Stimulated activated CD4-positive, alpha-beta T cell treated with anti-CD3 and anti-CD28 coated beads, TNF-alpha, amount 100 ng/mL, for 24 hours (primary cell): ENCODE measurements at places on chromosomes 6 and 20.
A peak's percentile ranks its signal among the peaks of the same experiment; 100 is the strongest.

GRCh38 chr6:155185544-155185943 is 78.3 kb upstream of the CLDN20 start:
- DNase-seq: no peak

DNA sequence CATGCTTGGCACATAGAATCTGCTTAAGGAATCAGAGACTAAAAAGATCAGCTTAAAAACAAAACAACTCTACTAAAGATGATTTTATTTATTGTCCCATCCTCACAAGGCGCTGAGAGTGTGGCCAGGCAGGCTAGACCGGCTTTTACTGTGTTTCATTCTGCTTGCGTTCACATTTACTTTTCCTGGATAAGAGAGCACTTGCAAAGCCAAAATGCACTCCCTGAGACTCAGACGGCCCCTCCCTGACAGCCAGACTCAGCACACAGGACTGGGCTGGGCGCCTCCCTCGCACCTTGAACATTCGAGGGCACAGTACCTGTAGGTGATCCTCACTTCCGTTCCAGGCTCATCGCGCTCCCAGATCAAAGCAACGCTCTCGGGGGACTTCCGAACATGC is 10.2 kb downstream of the ACSS1 start:
- no peak for DNase-seq

DNA sequence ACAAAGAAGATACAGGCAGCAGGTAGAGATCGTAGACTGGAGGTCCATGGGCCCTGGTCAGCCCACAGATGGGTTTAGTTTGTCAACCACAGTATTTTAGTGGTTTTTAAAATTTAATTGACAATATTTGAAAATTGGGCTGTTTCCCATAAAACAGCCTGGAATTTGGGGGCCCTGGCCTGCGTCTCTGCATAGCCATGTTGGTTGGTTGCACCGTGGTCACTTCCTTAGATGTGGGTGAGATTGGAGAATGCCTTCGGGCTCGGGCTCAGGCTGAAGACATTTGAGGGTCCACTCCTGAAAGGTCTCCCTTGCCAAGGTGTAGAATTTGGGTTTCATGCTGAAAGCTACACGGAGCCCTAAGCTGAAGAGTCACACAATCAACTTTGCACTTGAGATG is 7.7 kb downstream of the DUSP22 start:
- no peak for DNase-seq

GRCh38 chr6:47780510-47781356 is 1.1 kb upstream of the OPN5 start:
- DNase-seq: peak; percentile 3

GRCh38 chr20:54305421-54305820 is 97.5 kb downstream of the PFDN4 start:
- DNase-seq: no peak

- no peak for DNase-seq
These were observed 9.2 kb upstream of the SDCBP2 start for GRCh38 chr20:1338096-1338495.

DNA sequence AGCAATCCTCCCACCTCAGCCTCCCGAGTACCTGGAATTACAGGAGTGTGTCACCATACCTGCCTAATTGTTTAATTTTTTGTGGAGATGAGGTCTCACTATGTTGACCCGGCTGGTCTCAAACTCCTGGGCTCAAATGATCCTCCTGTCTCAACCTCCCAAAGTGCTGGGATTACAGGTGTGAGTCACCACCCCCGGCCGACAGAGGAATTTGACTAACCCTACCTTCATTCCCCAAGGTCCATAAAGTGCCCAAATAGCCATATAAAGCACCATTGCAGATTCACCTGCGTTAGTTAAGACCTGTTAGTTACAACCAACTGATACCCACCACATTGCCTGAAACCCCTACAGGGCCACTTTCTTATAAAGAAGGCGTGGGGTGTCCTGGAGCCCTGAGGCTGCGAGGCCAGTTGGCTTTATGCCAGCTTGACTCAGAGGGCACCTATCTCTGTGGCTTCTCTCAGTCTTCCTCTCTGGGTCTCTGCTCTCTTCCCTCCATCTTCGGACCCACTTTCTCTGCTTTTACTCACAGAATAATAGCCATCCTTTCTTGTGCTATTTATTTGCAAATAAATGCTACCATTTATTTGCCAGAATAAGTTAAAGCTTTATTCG is 65.6 kb downstream of the SLC2A10 start:
- DNase-seq: no peak

GRCh38 chr6:87731080-87731479 is 29.0 kb upstream of the AKIRIN2 start:
- DNase-seq: no peak

- DNase-seq: no peak
These were observed 299.7 kb downstream of the PLCB1 start for GRCh38 chr20:8431538-8432434.

DNA sequence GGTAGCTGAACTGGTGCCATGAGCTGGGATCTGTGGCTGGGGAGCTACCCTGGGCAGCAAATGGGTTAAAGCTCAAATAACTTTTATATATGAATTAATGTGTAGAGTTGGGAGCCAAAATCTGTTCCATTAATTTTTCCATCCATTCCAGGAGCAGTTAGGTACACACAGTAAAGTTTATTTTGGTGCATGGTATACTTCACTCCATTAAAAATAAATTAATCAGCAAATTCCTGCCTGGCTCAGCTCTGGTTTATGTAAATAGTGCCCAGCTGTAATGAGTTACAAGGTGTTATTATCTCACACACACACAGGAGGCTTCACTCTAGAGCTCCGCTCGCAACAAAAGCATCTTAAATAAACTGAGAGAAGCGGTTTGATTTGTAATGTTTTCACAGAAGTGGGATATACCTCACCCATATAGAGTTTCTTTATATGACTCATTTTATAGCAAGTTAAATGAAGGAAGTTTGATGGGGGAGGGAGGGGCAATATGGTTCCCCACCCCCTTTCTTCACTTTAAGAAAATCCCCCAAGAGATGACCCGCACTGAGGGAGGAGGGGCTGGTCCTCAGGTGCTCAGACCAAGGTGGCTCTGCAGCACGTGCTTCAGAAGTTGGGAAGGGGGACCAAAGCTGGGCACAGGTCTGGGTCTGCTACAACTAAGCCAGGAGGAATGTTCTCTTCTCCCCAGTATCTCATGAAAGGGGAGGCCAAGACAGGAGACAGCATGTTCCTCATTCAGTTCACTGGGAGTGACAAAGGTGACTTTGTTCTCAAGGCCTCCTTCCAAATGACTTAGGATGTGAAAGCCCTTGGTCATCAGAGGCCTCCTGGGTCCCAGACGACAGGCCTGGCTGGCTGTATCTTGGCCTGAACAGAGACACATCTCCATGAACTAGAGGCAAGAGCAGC is 10.5 kb upstream of the FAM83C start:
- DNase-seq: no peak

- no peak for DNase-seq
These were observed 447.0 kb downstream of the PLCB1 start for GRCh38 chr20:8579035-8579434.

GRCh38 chr6:24899997-24900325 is 35.8 kb downstream of the RIPOR2 start:
- DNase-seq: peak; percentile 46

GRCh38 chr20:39874049-39874893 is 814.8 kb downstream of the MAFB start:
- no peak for DNase-seq

DNA sequence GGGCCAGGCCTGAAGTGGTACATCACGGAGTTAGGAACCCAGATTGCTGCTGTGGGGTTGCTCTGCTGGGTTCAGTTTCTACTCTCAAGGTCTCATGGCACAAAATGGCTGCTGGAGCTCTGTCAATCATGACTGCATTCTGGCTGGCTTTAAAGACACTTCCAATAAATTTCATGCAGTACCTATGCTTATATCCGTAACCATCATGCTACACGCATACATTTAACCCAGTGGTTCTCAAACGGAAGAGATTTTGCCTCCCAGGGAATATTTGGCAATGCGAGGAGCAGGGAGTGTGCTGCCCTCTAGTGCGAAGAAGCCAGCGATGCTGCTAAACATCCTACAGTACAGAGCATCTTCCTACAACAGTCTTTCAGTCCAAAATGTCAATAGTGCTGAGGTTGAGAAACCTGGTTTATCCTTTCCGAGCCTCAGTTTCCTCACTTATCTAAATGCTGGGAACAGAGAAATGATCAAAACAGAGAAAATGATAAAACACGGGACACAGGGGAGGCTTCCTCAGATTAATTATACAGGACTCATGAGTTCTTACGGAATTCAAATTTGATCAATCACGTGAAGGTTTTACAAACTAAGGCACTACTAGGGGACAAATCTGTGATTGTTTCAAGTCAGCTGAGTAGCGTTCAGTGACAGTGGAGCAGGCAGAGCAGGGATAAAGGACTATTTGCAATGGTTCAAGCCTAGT is 9.6 kb upstream of the SLC2A10 start:
- DNase-seq: no peak

DNA sequence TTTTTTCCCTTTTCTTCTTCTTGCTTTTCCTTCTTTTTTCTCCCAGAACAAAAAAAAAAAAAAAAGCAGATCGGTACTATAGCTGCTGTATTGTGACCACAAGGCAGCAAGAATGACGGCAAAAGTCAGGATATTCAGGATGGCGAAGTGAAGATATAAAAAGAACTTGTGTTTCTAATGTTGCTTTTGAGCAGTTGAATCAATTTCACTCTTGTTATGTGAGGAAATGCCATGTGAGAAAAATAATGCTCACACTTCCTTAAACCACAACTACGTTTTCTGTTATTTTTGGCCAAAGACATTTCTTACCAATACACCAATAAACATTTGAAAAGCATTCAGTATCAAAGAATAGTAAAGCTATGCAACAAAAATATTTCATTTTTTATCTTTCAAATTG is 510.5 kb downstream of the HACE1 start:
- DNase-seq: no peak

DNA sequence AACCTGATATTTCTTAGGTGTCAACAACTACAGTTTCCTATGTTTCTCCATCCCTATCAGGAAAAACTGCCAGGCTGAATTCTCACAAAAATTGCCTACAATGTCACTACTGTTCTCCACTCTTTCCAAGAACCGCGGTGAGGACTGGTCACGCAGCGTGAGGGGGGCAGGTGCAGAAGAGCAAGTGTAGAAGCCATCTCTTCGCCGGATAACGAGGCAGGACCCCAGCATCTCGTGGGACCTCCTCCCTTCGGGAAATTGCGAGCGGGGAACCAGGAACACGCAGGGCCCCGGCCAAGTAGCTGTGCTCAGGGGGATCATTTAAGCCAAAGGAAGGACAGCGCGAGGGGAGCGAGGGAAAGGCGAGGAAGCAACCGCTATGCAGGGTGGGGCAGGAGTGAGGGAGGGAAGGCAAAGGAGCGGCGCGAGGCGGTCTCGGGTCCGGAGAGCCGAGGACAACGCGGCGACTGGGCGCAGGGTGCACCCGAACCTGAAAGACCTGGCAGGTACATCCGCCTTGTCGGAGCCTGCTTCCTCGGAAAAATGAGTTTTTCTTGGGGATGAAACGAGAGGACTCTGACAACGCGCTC is 559 bp downstream of the APMAP start:
- peak; percentile 21 for DNase-seq

GRCh38 chr6:117951783-117952182 is 44.7 kb downstream of the SLC35F1 start:
- DNase-seq: no peak

DNA sequence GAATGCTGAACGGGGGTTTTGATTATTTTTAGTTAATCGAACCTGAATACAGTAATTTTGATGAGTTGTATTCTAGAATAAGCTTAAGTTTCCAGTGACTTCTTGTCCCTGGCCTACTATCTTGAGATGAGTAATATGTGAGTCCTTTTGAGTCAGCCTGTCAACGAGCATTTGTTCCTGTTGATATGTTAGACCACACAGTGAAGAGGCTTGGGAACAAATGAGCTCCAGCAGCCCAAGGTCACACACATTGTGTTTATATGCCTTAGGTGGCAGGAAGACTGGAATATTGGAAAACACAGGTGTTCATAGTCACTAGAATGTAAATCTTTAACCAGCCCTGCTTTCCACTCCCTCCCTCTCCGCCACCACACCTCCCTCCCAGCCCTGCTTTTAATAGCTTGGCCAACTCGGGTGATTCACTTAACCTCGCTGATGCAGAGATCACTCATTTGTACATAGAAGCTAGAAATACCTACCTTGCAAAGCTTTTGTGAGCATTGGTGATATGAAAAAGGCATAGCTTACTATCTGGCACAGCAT is 9.1 kb downstream of the SMPDL3A start:
- no peak for DNase-seq

GRCh38 chr6:168113226-168113625 is 34.2 kb upstream of the FRMD1 start:
- no peak for DNase-seq

- no peak for DNase-seq
These were observed 31.1 kb upstream of the SSTR4 start for GRCh38 chr20:23003881-23004460.

DNA sequence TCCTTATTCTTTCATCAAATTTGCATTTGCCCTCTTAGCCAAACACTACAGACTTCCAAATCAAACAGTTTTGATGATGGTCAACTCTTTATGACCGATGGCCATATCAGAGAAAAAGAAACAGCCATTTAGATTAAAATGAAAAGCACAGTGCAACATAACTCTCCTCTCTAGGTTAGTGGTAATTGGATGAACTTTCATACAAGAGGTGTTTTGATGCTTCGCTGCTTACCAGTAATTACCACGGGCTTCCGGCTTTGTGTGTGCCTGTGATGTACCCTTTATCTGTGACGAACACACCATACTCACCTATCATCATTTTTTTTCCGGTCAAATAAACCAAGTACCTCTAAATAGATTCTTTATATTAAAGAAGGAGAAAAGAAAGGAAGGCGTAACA is 181.8 kb downstream of the FOXA2 start:
- no peak for DNase-seq

DNA sequence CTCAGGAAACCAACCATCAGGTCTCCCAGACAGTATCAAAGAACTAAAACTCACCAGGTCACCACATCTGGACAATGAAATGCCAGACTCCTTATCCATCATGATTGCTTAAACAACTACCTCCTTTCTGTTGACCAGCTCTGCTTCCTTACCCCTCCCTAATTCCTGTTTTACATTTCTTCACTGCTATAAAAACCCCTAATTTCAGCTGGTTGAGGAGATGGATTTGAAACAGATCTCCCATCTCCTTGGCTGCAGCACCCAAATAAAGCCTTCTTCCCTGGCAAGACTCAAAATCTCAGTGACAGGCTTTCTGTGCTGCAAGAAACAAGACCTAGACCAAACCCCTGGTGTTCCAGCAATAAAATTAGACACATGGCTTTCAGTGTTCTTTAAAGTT is 40.3 kb downstream of the MYLK4 start:
- DNase-seq: no peak

DNA sequence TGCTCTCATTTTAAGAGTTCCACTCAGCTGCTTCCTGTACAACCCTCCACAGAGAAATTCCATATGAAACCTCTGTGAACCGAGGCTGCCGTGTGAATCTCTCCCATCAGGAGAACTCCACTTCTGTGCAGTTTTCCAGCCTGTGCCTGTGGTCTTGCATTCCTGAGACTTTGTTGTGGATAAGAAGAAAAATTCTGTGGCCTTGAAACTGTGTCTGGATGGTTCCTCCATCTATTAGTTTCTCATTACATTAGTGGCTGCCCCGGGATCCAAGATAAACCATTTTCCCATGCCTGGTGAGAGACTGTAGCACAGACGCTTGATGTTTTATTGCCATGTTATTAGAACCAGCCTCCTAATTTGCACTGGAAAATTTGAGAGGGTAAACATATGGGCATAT is 40.8 kb upstream of the TIAM2 start:
- no peak for DNase-seq
